ENCODE measurements at places on chromosomes 2 and 18. TPM values are rescaled to one million over a fixed set of nuclear protein-coding genes. Genes with fewer than 3 reads are reported as not detected.

Gene TUBA4B
- not detected for total RNA-seq

- peaks cover 2% of the 10 kb centered on the region for H3K36me3 ChIP-seq
- H3K27me3 ChIP-seq: no peaks in the 10 kb centered on the region
Observed at GRCh38 chr2:127735537-127736399, 34.5 kb downstream of the SFT2D3 start.

- no peaks in the 10 kb centered on the region for H3K27me3 ChIP-seq
- peaks cover 5% of the 10 kb centered on the region for H3K4me1 ChIP-seq
- DNase-seq: no peak
Observed at GRCh38 chr2:9178110-9178903, 28.3 kb upstream of the ASAP2 start.

Gene CDH19
- total RNA-seq: not detected

Gene TNFAIP6
- 0.81 TPM for total RNA-seq

- no peak overlapping the region for H3K4me3 ChIP-seq
- no peak for DNase-seq
- no peaks in the 10 kb centered on the region for H3K27me3 ChIP-seq
- no peak overlapping the region for H3K27ac ChIP-seq
Observed at GRCh38 chr2:159612255-159612901, 4.0 kb downstream of the BAZ2B start.

GRCh38 chr18:12786669-12787068, 83.8 kb downstream of the PSMG2 start:
- H3K4me1 ChIP-seq: no peaks in the 10 kb centered on the region
- no peaks in the 10 kb centered on the region for H3K27me3 ChIP-seq
- H3K27ac ChIP-seq: no peak overlapping the region
- no peak for DNase-seq
- H3K4me3 ChIP-seq: no peak overlapping the region

GRCh38 chr18:74562131-74562730, 27.9 kb downstream of the CNDP1 start:
- H3K4me1 ChIP-seq: no peaks in the 10 kb centered on the region
- no peaks in the 10 kb centered on the region for H3K27me3 ChIP-seq
- H3K4me3 ChIP-seq: no peak overlapping the region
- DNase-seq: no peak
- H3K27ac ChIP-seq: no peak overlapping the region

DNA sequence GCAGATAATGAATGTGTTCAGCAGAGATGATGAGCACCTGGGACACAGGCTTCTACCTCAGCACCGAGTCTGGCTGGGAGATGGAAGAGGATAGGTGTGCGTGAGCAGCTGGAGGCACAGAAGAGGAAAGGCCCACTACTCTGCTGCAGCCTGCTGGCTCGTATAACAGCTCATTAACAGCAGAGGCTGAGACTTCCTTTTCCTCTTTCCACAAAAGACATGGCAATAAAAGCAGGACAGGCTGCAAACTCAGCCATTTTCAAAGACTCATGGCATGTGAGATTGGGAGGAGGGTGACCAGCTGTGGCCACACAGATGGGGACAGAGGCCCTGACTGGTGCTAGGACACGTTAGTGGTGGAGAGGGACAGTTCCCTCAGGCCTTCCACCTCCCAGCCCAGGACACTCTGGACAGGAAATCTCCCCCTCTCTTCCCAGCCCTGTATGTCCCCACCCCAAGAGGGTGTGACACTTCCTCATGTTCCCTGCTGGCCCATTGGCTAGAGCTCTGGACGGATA, 60.3 kb downstream of the CACNB4 start:
- no peaks in the 10 kb centered on the region for H3K27me3 ChIP-seq
- no peak overlapping the region for H3K4me3 ChIP-seq
- no peak overlapping the region for H3K27ac ChIP-seq

DNA sequence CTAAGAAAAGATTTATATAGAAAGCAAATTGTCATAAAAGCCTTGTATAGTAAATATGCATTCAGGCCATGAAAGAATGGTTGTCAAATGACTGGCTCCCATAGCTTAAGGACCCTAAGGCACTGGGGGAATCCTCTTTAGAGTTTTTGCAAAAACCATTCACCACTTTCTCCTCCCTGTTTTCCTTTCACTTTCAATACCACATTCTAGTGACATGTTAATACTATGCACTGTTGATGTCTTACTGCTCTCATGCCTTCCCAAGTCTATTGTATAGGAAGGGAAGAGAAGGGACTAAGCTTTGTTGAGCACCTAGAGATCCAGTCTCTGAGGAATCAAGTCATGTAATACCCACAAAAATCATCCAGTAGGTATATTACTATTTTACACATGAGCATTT, 383.0 kb upstream of the LRRTM1 start:
- no peak overlapping the region for H3K4me3 ChIP-seq
- H3K4me1 ChIP-seq: no peaks in the 10 kb centered on the region
- H3K27me3 ChIP-seq: no peaks in the 10 kb centered on the region
- DNase-seq: no peak
- H3K27ac ChIP-seq: no peak overlapping the region

DNA sequence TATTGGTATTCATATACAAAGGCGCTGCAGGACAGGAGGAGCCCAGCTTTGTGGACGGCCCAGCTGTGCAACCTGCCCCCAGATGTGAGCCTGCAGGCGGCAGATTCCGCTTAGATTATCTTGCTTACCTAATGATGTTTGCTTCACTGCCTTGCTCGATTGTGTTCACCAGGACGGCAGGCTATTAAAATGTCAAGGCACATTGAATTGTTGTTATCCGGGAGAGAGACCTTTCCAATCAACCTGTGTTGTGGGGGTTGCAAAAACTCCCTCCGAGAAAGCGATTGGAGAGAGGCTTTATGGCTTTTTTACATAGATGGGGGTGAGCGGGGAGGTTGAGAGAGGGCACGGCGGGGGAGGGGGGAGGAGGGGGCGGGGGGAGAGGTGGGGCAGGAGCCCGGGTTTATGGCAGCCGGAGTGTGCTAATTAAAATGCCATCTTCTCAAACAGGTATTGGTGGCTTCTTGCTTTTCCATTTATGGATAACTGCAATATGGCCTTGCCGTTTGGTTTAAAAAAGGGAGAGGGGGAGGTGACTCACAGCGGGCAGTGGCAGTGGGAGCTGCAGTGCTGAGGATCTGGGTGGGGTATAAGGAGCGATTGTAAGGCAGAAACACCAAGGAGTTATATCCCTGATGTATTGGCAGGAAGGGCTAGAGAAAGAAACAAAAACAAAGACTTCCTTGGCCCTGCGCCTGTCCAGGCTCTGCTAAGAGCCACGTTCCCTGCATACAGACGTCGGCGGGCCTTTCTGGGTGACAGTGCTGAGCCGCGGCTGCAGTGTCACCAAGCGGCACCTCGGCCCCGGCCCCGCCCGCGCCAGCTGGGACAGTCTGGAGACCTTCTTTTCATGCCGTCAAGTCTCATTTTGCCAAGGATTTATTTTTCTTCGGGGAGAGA, 97.2 kb downstream of the INSIG2 start:
- H3K27me3 ChIP-seq: no peaks in the 10 kb centered on the region
- H3K4me3 ChIP-seq: peak overlapping the region; percentile 93
- H3K27ac ChIP-seq: peak overlapping the region; percentile 22
- H3K36me3 ChIP-seq: no peaks in the 10 kb centered on the region
- DNase-seq: peak; percentile 65

DNA sequence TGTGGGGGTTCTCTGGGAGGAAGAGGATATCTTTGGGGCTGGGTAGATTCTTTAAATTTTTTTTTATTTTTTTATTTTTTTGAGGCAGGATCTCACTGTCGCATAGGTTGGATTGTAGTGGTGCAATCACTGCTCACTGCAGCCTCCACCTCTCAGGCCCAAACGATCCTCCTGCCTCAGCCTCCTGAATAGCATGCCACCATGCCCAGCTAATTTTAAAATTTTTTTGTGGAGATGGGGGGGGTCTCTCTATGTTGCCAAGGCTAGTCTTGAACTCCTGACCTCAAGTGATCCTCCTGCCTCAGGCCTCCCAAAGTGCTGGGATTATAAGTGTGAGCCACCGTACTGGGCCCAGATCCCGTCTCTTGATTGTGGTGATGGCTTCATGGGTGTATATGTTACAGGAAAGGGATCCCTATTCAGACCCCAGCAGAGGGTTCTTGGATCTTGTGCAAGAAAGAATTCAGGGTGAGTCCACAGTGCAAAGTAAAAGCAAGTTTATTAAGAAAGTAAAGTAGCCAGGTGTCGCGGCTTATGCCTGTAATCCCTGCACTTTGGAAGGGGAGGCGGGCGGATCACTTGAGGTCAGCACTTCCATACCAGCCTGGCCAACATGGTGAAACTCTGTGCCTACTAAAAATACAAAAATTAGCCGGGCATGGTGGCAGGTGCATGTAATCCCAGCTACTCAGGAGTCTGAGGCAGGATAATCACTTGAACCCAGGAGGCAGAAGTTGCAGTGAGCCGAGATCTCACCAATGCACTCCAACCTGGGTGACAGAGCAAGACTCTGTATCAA, 2.0 kb upstream of the C2orf68 start:
- H3K27me3 ChIP-seq: no peaks in the 10 kb centered on the region
- H3K4me1 ChIP-seq: no peaks in the 10 kb centered on the region
- H3K27ac ChIP-seq: no peak overlapping the region
- no peak overlapping the region for H3K4me3 ChIP-seq

GRCh38 chr18:24947521-24948305, 404.3 kb downstream of the ZNF521 start:
- no peaks in the 10 kb centered on the region for H3K27me3 ChIP-seq
- no peak for DNase-seq
- H3K4me3 ChIP-seq: no peak overlapping the region
- H3K36me3 ChIP-seq: no peaks in the 10 kb centered on the region
- H3K27ac ChIP-seq: no peak overlapping the region
- H3K4me1 ChIP-seq: no peaks in the 10 kb centered on the region

DNA sequence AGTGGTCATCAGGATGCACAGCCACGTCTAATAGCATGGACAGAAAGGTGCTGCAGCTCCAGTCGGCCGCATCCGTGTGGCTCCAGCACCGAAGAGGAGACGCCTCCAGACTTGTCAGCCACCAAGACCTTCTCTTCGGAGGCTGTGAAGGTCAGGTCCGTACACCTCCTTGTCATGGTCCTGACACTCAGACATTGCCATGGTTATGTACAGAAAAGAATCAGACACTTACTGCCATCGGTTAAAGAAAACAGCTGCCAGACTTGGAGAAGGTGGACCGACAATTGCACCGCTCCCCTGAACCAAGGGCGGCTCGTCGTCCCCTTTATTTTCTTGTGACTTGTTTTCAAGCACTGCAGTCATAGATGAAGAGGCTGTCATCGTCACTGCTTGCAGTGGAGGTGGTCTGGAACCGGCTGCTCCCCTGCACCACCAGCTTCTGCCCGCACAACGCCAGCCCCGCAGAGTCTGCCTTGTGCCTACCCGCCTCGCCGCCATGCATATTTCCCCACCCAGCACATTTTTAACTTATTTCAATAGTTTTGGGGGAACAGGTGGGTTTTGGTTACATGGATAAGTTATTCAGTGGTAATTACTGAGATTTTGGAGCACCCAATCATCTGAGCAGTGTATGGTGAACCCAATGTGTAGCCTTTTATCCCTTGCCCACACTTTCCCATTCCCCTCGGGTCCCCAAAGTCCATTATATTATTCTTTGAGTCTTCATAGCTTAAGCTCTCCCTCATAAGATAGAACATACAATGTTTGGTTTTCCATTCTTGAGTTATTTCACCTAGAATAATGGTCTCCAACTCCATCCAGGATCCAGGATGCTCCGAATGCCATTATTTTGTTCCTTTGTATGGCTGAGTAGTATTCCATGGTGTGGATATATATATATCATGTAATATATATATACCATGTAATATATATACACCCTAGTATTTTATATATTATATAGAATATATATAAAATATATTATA, 18.1 kb downstream of the FBXO48 start:
- no peak overlapping the region for H3K4me3 ChIP-seq
- H3K4me1 ChIP-seq: no peaks in the 10 kb centered on the region
- no peak overlapping the region for H3K27ac ChIP-seq

GRCh38 chr2:73285159-73285739, 971 bp upstream of the FBXO41 start:
- peak overlapping the region; percentile 77 for H3K4me3 ChIP-seq
- H3K27me3 ChIP-seq: peaks cover 2% of the 10 kb centered on the region
- H3K27ac ChIP-seq: no peak overlapping the region

DNA sequence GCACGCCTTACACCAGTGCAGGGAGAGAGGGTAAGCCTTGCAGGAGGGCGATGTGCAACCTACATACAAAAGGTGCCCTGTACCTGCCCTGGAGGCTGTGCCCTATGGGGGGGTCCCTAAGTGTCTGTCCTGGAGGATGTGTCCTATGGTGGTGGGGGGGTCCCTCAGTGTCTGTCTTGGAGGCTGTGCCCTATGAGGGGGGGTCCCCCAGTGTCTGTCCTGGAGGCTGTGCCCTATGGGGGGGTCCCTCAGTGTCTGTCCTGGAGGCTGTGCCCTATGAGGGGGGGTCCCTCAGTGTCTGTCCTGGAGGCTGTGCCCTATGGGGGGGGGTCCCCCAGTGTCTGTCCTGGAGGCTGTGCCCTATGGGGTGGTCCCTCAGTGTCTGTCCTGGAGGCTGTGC, 216.6 kb downstream of the HDAC4 start:
- H3K27me3 ChIP-seq: no peaks in the 10 kb centered on the region
- H3K36me3 ChIP-seq: peaks cover 27% of the 10 kb centered on the region
- H3K4me3 ChIP-seq: no peak overlapping the region
- H3K4me1 ChIP-seq: no peaks in the 10 kb centered on the region
- no peak overlapping the region for H3K27ac ChIP-seq

- no peaks in the 10 kb centered on the region for H3K36me3 ChIP-seq
- H3K4me3 ChIP-seq: no peak overlapping the region
- H3K27me3 ChIP-seq: no peaks in the 10 kb centered on the region
- H3K4me1 ChIP-seq: no peaks in the 10 kb centered on the region
Observed at GRCh38 chr2:107407974-107408373, 418.7 kb upstream of the RGPD4 start.

Gene EGR4
- total RNA-seq: 1.2 TPM

- H3K4me1 ChIP-seq: no peaks in the 10 kb centered on the region
- H3K4me3 ChIP-seq: no peak overlapping the region
- H3K27ac ChIP-seq: no peak overlapping the region
Observed at GRCh38 chr2:215951558-215951957, 61.8 kb downstream of the MREG start.

GRCh38 chr2:130836501-130837174, at the start of gene ARHGEF4:
Gene ARHGEF4 (plus strand): TSS chr2:130836914. CDS start chr2:130836954, 40 bp downstream.
- H3K4me1 ChIP-seq: no peaks in the 10 kb centered on the region
- H3K4me3 ChIP-seq: peak within 1 kb of the TSS; percentile 74
- peak; percentile 89 for DNase-seq
- no peak within 1 kb of the TSS for H3K27ac ChIP-seq
- H3K36me3 ChIP-seq: no peaks in the 10 kb centered on the region

- peak overlapping the region; percentile 56 for H3K4me3 ChIP-seq
- H3K27me3 ChIP-seq: no peaks in the 10 kb centered on the region
Observed at GRCh38 chr2:67337903-67338302, 59.2 kb upstream of the ETAA1 start.

Gene KCNE4
- total RNA-seq: 0.20 TPM

GRCh38 chr18:13216092-13216582, 2.4 kb upstream of the LDLRAD4 start:
- H3K36me3 ChIP-seq: no peaks in the 10 kb centered on the region
- H3K4me1 ChIP-seq: no peaks in the 10 kb centered on the region
- peaks cover 17% of the 10 kb centered on the region for H3K27me3 ChIP-seq
- H3K4me3 ChIP-seq: peak overlapping the region; percentile 88

DNA sequence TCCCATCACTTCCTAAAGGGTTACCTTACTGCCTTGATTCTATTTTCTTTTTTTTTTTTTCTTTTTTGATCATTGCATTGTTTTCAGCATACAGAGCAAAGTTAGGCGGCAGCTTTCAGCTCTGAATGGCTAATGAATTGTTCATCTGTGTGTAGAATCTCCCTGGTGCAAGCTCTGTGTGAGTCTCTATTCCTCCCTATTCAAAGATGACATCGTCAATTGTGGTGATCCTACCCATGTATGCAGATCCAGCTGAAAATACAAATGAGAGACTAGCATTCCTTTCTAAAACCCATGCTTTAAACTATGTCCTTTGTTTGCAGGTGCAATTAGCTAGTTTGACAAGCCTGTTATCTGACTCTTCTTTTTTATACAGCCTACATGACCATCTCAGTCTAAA, 539.0 kb downstream of the ARHGAP15 start:
- no peak for DNase-seq
- H3K27ac ChIP-seq: no peak overlapping the region
- H3K4me1 ChIP-seq: no peaks in the 10 kb centered on the region
- no peaks in the 10 kb centered on the region for H3K27me3 ChIP-seq

Measured in H9 (cell line).